ENCODE measurements at places on chromosomes 12 and 14. TPM values are rescaled to one million over a fixed set of nuclear protein-coding genes. Genes with fewer than 3 reads are reported as not detected.

The GRIP1 gene
- 1.6 TPM for total RNA-seq

DNA sequence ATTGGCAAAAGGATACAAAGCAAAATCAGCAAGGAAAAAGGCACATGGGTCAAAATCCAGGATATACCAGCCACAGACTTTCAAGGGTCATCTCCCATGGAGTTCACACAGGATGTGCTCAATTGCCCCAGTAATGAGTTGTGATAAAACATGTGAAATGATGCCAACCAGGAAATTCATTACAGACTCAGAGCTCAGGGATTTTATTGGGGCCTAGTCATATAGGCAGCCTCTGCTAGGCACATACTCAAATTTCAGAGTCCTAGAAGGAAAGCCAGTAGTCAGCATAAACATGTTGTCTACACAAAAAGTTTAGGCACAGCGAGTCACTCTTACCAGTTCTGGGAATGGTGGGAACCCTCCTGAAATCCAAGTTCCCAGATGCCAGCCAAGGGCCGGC is 64.4 kb upstream of the OSBPL8 start:
- DNase-seq, result no peak

The KIF26A gene
- total RNA-seq, result 1.8 TPM

The PLEKHD1 gene
- 0.52 TPM for total RNA-seq

- DNase-seq, result no peak
These were observed 6.0 kb downstream of the LTB4R start for GRCh38 chr14:24317141-24317928.

DNA sequence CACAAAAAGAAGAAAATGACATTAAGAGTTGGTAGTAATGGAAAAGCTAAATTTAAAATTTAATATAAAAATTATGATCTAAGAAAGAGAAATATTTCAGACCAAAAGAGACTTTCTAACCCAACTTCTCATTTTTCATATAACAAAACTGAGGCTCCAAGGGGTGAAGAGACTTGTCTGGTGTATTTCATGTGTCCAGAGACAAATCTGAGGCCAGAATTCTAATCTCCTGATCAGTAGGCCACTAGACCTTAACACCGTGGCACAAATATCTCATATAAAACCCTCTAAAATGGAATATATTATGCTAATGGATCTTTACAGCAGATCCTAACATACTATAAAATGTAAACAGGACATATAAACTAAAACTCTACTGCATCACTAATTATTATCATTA is 275.7 kb upstream of the SLC16A7 start:
- no peak for DNase-seq

The CCNK gene
- total RNA-seq, result 29.8 TPM

DNA sequence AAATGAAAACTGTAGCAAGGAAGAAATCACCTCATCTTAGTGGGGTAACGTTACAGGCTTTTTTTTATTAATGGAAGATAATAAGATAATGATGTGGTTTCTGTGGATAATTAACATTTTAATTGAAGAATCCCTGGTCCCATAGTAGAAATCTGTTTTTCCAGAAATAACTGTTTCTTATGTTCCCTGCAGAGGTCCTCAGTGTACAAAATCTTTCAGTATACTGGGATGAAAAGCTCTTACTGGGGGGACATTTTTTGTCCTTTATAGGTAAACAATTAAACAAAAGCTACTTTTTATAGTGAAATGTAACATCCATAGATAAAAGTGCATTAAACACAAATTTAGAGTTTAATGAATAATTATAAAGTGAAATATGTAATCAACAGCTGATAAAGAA is 312.2 kb downstream of the ATXN7L3B start:
- no peak for DNase-seq

DNA sequence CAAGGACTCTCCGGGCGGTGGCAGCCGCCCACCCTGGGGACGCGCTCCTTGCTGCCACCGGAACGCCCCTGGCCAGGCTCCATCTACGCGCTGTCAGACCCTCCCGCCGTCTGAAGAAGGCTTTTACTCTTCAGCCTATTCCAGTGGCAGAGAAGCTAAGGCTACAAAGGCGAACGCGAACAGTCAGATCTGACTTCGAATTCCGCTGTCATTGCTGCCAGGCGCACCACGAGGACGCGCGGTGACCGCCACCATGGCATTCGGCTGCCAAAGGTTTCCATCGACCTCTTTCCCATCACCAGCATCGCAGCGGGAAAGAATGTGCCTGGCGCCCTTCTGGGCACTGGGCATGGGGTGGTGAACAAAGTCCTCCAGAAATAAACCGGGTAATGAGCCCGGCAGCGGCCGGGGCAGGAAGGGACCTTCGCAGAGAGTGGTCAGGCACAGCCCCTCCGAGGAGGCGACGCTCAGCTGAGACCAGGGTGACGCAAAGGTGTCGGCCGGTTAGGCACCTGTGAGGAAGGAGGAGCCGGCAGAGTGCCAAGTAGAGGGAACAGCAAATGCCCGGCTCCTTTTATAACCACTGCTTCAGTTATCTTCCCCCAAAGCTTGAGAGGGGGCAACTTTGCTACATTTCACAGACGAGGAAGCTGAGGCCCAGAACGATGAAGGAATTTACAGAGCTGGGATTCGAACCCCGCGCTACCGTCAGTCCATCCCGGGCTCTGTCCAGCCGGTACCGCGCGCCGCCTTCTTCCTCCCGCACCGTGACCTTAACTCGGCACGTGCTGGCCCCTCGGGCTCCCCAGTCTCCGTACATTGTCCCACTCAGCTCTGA is 1.9 kb upstream of the RFX4 start:
- no peak for DNase-seq

The GPR135 gene
- total RNA-seq, result 9.7 TPM

DNA sequence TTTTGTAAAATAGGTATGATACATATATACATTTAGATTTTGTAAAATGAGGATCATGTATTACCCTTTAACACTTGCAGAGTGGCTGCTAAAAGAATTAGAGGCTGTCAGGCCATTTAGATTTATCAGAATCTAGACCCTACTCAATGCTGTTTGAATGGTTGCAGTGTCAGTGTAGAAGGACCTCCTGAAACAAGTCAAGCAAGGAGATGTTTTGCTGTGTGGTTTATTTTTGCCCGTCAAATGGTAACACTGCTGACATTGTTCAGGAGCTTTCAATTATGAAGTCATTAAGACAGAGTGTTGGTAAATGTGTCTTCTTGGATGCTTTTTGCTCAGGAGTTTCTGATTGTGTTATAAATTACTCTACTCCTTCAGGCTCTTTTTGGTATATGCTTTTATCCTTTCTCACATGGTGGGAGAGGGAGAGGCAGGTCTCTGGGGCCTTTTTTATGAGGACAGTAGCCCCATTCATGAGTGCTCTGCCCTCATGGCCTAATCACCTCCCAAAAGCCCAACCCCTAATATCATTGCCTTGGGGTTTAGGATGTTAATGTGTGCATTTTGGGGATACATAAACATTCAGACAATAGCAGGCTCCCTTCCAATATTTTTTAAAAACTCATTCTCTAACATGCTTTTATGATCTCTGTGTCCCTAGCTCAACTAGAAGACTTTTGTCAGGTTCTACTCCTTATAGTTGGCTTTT is 16.5 kb downstream of the EID3 start:
- DNase-seq, result no peak

GRCh38 chr12:105053116-105053572 is 31.1 kb downstream of the ALDH1L2 start:
- no peak for DNase-seq

The SLC35E3 gene
- total RNA-seq, result 6.5 TPM

DNA sequence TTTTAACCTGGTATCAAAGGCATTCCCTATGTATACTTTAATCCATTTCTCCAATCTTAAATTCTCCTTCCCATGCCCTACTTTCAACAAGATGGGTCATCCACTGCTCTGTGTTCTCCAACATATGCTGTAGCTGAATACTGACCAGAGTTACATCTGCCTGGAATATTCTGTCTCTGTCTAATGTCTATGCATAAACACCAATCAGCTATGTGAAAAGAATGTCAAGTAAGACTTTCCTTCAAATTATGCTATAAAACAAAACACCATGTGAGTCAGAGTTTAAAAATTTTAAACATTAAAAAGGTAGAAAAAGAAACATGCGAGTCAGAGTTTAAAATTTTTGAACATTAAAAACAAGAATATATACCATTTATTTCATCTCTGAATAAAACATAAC is 19.3 kb downstream of the NT5DC3 start:
- DNase-seq, result no peak

The BCL2L2 gene
- total RNA-seq, result 38.8 TPM

GRCh38 chr12:96886998-96887677 is 19.9 kb upstream of the NEDD1 start:
- DNase-seq, result no peak

The KRT83 gene
- total RNA-seq, result not detected

The KRT80 gene
- 15.2 TPM for total RNA-seq

The TRHDE gene
- total RNA-seq, result 20.1 TPM

The RNF10 gene
- total RNA-seq, result 222 TPM

The KRT5 gene
- not detected for total RNA-seq

- no peak for DNase-seq
These were observed 174.8 kb upstream of the CDKN3 start for GRCh38 chr14:54221971-54222370.

The FGD4 gene
- 78.6 TPM for total RNA-seq

The ZDHHC22 gene
- not detected for total RNA-seq

The WNT5B gene
- 7.0 TPM for total RNA-seq

- DNase-seq, result no peak
These were observed 71.7 kb upstream of the PRICKLE1 start for GRCh38 chr12:42660968-42661937.

DNA sequence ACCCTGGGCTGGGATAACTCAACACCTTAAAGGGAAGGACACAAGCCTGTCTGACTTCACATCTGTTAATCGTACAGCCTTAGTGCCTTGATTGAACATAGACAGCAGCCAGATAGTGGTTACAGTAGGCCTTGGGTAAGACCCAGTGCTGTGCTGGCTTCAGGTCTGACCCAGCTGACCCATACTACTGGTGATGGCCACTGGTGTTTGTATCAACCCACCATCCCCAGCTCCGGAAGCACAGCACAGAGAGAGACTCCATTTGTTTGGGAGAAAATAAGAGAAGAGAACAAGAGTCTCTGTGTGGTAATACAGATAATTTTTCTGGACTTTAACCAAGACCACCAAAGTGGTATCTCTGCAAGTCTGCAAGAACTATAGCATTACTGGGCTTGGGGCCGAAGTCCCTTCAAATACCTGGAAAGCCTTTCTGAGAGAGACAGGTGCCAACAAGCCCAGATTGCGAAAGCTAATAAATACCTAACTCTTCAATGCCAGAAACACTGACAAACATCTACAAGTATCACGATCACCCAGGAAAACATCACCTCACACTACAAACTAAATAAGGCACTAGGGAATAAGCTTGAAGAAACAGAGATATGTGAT is 330.1 kb upstream of the GARIN2 start:
- no peak for DNase-seq

GRCh38 chr12:15987696-15988095 is 76.6 kb downstream of the DERA start:
- no peak for DNase-seq

DNA sequence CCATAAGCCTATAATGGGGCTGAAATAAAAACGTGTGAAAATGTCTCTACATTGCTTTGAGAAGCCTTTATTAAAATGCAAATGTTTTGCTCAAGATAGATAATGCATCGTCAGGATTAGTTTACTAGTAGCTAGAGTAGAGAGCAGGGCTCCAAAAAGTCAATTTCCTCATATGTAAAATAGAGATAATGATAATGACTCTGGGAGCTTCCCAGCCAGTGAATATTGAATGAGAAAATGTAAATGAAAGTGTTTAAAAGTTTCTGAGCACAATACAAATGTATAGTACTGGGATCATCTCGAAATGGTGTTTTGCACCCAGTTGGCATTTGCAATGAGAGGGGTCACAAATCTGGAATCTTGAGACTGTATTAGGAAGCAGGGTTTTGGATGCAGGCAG is 135.3 kb downstream of the OTOGL start:
- DNase-seq, result no peak

- no peak for DNase-seq
These were observed 26.9 kb downstream of the GLIPR1L1 start for GRCh38 chr12:75361408-75361807.

DNA sequence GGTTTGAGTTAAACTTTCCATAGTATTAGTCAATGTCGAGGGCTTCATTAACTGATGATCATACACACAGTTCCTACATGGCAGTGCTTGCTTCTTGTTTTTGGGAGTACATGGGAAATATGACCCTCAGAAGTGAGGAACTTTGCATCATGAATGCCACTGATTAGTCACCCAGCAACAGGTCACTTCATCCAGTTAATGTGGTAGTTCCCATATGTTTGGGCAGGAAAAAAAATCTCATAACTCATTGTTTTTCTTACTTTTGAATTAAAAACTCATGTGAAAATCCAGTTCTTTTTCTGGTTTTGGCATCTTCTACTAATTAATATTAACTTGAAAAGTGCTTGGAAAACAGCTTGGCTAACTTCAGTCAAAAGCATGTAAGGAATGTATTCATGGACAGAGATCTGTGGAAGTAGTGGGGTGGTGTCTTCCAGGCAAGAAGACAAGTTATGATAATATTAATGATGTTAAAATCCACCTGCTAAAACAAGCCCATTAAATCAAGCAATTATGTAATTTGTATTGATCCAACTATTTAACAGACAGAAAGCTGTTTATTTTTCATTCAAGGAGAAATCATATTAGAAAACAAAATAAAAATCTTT is 309.1 kb upstream of the NAV3 start:
- no peak for DNase-seq

DNA sequence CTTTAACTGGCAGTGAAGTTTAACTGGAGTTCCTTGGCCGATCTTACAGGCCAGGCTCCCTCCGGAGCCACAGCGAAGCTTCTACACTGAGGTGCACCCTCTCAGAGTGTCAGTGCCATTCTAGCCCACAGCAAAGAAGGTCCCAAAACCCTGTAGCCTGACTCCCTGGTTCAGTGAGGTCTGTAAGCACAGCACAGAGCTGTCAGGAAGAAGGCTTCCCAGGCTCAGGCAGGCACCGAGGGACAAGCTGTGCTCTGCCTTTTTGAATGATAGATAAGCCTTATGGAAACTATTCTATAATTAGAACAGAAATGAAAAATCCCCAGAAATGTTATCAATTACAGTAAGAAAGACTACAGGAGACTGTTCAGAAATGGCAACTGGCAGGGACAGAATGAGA is 40.2 kb downstream of the MOK start:
- no peak for DNase-seq

DNA sequence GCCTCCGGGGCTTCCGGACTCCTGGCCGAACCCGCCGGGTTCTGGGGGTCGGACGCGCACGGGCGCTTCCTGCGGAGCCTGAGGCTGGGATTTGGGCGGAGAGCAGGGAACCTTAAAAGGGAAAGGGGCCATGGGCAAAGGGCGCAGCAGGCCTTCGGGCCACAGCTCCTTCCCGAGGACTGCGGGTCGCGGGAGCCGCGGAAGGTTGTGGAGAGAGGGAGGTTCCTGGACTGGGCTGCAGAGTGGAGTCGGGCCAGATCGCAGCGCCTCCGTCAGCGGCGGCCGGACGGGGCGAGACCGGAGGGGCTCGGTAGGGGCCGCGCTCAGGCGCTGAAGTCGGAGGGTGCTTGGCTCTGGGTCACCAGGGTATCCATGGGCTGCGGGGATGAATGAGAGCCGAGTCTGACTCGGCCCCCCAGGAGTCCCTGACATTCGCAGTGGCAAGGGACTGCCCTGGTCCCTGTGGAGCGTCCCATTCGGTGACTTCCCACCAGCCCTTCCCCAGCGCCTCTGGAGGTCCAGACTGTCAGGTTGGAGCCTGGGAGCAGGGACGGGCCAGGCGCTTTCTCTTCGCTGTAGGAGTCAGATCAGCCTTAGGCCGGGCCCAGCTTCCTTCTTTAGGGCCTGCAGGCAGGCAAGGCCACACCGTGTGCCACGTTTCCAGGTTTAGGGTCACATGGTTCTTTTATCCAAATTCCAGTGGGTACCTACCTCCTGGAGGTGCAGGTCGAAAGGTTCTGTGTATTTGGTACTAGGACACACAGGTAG is 938 bp upstream of the SLC25A29 start:
- DNase-seq, result no peak

The HNRNPC gene
- total RNA-seq, result 390 TPM

The MSI1 gene
- 0.67 TPM for total RNA-seq
